MG63 (cell line): ENCODE measurements at places on chromosomes 2 and 18. TPM values are rescaled to one million over a fixed set of nuclear protein-coding genes. Genes with fewer than 3 reads are reported as not detected.

- no peak for DNase-seq
Measured at GRCh38 chr18:73461780-73462059, 593.9 kb upstream of the NETO1 start.

GRCh38 chr18:23580677-23581367, 5.5 kb downstream of the NPC1 start:
- DNase-seq = peak; percentile 68

GRCh38 chr18:44149706-44150105, 531.0 kb upstream of the SETBP1 start:
- DNase-seq = peak; percentile 39

GRCh38 chr2:146207417-146207816, 1637.4 kb upstream of the ACVR2A start:
- DNase-seq = no peak

GRCh38 chr2:120602251-120602650, 133.4 kb upstream of the GLI2 start:
- no peak for DNase-seq

DNA sequence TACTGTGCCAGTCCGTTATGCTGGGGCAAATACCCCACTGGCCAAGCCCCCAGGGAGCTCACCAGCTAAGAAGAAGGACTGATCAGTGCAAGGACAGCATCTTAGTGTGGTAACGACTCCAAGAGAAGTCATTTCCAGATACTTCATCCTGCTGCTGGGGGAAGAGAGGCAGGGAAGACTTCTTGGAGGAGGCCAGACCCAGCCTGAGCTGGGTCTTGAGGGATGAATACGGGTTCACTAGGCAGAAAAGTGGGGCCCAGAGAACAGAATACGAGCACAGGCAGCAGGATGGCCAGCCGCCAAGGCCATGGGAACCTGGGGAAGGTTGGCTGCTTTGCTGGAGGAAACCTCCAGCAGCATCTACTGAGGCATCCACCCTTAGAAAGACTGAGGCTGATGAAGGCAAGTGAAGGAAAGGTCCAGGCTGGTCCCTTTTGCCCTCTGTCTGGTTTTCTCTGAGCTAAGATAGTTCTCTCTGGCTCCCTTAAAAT, 84.1 kb downstream of the GLI2 start:
- no peak for DNase-seq

DNA sequence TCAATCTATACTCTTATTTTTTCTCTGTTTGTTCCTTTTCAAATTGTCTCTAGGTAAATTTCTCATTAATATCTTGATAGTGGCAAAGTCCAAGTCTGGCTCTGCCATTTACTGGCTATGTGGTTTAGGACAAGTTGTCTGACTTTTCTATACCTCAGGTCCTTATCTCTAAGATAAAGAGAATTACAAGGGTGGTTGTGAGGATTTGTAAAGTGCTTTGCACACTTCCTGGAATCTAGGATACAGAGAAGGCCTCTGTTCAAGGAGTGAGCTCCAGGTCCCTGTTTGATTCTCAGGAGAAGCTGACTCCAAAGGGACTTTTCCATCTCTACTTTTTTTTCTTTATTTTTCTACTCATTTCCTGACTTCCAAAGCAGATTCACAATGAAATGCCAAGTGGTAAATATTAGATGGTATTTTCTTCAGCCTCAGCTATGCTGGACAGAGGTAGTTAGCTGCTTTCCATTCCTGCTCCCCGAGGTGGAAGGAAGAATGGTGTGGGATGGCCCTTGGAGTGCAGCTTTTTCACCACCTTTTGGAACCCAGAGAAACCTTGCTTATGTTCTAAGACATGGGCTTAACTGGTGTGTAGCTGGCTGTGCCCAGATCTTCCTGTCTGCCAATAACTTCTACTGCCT, 90.5 kb downstream of the GALNT1 start:
- no peak for DNase-seq

Gene PSMA8
- 0.23 TPM in 1 of 2 replicates, not detected in the other for total RNA-seq

Gene RGPD3
- 0.07 TPM in 2 replicates for total RNA-seq
